NCI-H187 treated with DMSO at 0.1 percent for 48 hours (cell line): ENCODE measurements at places on chromosomes 3 and 15.

GRCh38 chr15:60523056-60523455 lies 44.1 kb upstream of the ICE2 start:
- no peak for DNase-seq

- no peak for DNase-seq
Observed at GRCh38 chr3:69646287-69647067, 92.8 kb upstream of the MITF start.

GRCh38 chr3:172973799-172974198 lies 167.2 kb downstream of the SPATA16 start:
- DNase-seq, result peak; percentile 85

DNA sequence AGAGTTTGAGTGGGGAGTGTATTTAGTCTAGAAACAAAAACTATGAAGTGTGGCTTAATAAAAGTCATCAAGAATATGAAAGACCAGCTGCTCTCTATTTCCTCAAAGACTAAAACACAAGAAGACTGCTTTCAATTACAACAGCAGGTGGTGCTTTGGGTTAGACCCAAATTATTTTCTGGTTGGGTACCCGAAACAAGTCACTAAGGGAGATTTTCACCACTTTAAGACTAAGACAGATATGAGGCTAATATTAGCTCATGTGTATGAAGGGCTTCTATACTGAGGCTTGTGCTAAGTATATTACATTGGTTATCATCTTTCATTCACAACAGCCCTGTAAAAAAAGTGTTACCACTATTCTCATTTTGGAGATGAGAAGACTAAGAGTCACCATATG lies 43.1 kb downstream of the COL8A1 start:
- no peak for DNase-seq

DNA sequence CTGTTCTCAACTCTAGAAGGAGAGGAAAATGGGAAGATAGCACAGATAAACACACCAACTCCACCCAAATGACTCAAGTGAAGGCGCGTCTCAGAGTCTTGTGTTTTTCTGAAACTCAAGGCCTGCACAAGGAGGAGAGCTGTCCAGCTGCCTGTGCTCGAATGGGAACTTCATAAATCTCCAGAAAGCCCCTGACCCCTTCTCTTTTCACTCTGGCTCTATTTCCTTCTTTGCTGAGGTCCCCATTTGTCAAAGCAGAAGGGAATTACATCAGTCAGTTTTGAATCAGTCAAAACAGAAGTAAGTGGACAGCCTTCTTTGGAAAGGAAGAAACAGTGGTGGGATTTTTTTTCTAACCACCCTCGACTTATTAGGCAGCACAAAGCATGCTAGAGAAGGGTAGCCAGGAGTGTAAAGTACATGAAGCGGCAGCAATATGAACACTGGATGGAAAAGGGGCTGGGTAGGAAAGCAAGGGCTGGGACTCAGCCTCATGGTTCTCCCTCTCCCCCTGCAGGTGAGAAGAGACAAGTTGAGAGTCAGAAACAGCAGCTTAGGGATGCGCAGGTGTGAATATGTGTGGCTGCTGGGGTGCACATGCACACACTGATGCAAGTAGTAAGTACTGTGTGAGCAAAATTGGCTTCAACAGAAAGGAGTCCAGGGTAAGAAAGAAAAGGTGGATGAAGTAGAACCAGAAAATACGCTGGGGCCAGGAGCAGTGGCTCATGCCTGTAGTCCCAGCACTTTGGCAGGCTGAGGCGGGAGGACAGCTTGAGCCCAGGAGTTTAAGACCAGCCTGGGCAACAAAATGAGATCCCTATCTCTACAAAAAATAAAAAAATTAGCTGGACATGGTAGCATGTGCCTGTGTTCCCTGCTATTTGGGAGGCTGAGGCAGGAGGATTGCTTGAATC lies 36.6 kb upstream of the MAGEF1 start:
- DNase-seq, result no peak

- DNase-seq, result no peak
Observed at GRCh38 chr3:79886204-79886603, 118.4 kb upstream of the ROBO1 start.

DNA sequence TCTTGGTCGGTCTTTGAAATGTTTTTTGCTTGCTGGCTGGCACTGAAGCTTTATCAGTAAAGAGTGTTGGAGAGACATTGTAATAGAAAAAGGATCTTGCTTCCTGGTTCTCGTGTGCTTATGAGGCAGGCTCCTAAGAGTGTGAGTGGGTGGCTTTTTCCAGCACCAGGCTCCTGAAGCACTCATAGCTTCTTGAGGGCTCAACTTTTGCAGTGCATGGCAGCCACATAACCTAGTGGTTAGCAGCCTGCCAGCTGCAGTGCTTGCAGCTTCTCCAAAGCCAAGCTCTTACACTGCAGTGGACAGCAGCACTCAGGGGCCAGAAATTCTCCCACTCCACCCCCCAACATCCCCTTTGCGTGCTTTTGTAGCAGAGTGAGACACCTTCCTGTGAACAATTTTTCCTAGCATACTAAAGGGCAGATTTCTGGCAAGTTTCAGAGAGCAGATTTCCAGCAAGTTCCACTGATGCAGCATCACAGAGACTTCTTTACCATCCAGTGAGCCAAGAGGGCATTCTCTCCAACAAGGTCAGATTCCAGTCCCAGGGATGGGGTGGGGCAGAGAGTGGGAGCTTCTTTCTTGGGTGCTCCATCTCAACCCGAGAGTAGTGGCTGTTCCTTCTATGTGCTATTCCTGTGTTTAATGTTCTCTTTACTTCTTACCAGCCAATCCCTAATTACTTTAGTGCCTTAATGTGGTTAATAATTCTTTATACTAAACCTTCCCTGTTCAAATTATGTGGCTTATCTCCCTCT lies 15.8 kb upstream of the ARHGEF26 start:
- DNase-seq, result peak; percentile 2

DNA sequence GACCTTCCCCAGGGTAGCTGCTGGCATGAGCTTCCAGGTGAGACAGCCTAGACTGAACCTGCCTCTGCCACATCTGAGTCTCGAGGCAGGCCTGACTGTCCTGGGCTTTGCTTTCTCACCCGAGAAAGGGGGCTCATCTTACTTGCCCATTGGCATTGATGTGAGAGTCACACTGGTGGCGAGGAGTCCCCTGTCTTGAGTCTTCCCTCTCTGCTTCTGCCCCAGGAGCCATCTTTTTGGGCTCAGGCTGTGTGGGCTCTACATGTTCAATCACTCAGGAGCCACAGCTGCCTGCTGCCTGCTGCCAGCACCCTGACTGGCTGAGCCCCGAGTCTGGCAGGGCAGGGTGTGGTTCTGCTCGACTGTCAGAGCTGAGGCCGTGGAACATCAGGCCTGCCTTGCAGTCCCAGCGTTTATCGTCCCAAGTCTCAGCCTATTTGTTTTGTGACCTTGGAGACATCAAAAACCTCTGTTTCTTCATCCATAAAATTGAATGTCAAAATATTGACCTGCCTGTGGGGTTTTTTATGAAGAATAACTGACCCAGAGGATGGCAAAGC lies 132.5 kb downstream of the DNAJB8 start:
- DNase-seq, result no peak

DNA sequence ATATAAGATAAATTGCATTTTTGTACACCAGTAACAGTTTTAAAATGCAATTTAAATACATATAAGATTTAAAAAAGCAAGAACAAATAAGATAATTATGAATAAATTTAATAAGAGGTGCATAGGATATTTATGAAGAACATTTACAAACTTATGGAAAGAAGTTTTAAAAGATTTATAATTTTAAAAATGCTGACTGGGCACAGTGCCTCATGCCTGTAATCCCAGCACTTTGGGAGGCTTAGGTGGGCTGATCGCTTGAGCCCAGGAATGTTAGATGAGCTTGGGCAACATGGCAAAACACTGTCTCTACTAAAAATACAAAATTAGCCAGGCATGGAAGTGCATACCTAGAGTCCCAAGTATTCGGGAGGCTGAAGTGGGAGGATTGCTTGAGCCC lies 37.8 kb downstream of the EOMES start:
- no peak for DNase-seq

DNA sequence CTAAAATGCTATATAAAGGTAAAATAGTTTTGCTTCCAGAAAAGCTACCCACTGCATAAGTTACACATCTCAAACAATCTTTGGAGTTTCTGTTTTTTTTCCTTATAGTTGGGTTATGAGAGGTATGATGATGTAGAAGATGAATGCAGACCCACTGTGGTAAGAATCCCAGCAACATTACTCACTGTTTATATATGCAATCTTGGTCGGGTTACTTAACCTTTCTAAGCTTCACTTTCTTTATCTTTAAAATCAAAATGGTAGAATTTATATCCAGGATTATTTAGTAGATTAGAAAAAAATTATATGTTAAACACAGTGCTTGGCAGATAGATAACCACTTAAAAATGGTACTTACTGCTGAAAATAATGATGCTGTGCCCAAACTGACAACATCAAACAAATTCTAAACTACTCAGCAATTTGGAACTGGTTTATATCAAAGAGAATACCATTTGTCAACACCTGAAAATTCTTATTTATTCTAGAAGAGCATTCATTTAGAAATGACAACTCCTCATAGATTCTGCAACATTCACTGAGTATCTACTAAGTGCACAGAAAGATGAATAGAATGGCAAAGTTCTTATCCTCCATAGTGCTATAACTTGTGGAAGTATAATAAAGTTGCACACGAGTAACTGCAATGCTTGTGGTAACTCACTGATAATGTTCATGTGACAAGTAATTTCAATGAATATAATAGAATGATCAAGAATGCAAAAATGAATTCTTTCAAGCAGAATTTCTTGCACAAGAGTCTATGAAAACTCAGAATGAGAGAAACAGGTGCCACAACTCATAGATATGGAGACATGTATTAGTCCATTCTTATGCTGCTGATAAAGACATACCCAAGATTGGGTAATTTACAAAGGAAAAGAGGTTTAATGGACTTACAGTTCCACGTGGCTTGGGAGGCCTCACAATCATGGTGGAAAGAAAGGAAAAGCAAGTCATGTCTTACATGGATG lies 129.0 kb upstream of the SLC7A14 start:
- DNase-seq, result no peak

- no peak for DNase-seq
Observed at GRCh38 chr3:177948716-177949425, 587.4 kb upstream of the KCNMB2 start.

GRCh38 chr15:77836906-77837648 lies 204.4 kb upstream of the LINGO1 start:
- DNase-seq, result no peak

GRCh38 chr15:93866476-93866875 lies 364.9 kb upstream of the MCTP2 start:
- no peak for DNase-seq
